Activated naive CD4-positive, alpha-beta T cell treated with Interleukin-2 at 50 U/mL for 16 hours (primary cell): ENCODE measurements at places on chromosomes 5 and 9.
A peak's percentile ranks its signal among the peaks of the same experiment; 100 is the strongest.

DNA sequence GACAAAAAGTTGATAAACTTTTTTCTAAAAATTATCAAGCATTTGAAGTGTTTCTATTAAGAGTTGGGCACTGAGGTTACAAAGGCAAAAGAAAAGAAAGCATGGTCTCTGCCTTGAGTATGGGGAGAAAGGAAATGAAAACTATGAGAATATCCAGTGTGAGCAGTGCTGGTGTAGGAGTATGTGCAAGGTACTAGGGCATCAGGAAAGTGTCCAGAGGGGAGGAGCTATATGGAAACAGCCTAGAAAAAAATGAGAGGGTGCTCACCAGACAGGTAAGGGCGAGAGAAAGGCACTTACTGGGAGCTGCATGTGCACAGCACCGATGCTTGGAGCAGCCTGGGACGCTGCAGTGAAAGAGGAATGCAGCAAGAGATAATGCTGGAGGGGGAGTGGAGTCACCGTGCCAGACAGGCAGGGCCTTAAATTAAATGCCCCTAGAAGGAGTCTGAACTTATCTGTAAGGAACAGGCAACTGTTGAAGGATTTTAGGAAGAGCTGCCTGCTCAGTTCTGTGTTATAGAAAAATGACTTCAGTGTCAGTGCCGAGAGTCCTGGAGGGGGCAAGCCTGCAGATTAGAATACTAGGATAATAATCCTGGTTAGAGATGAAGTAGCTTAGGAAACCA is 14.0 kb downstream of the MCC start:
- DNase-seq, result no peak

- DNase-seq, result peak; percentile 48
Measured at GRCh38 chr5:67209141-67209771, 12.7 kb upstream of the CD180 start.

- DNase-seq, result no peak
Measured at GRCh38 chr9:93121316-93122241, 12.5 kb downstream of the NINJ1 start.

DNA sequence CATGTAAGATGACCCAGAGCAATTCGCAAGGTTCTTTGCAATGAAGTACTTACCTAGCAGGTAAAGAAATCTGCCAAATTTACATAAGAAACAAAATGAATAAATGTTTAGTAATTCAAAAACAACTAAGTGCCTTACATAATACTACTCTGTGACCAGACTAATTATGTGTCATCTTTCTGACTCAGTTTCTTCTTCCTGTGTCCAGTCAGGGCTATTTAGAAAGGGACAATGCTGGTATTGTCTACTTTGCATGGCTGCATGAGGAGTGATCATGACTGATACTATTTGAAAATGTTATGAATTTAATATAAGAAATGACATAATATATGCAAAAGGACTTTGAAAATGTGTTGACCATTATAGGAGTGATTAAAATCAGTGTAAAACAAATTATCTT is 210.0 kb downstream of the TMEM161B start:
- DNase-seq, result no peak

- no peak for DNase-seq
Measured at GRCh38 chr9:125161284-125161918, 18.1 kb upstream of the SCAI start.
